ENCODE measurements at places on chromosomes 12 and 14. TPM values are rescaled to one million over a fixed set of nuclear protein-coding genes. Genes with fewer than 3 reads are reported as not detected.
A peak's percentile ranks its signal among the peaks of the same experiment; 100 is the strongest.

FAR2 gene
- 9.7 TPM for polyA plus RNA-seq

RERG gene
- polyA plus RNA-seq = 3.7 TPM

- peaks cover 3% of the 10 kb centered on the region for H3K4me1 ChIP-seq
- H3K27ac ChIP-seq = no peak overlapping the region
- DNase-seq = no peak
- no peaks in the 10 kb centered on the region for H3K27me3 ChIP-seq
- H3K4me3 ChIP-seq = no peak overlapping the region
Measured at GRCh38 chr14:71366861-71367260, 459.6 kb downstream of the PCNX1 start.

- H3K36me3 ChIP-seq = no peaks in the 10 kb centered on the region
- H3K27me3 ChIP-seq = no peaks in the 10 kb centered on the region
- no peak overlapping the region for H3K27ac ChIP-seq
- DNase-seq = no peak
- H3K4me1 ChIP-seq = no peaks in the 10 kb centered on the region
Measured at GRCh38 chr14:99077076-99077843, 194.7 kb downstream of the BCL11B start.

GRCh38 chr14:103546652-103547454, 15.6 kb downstream of the BAG5 start:
- no peak overlapping the region for H3K27ac ChIP-seq
- H3K4me1 ChIP-seq = peaks cover 44% of the 10 kb centered on the region
- no peaks in the 10 kb centered on the region for H3K36me3 ChIP-seq
- DNase-seq = peak; percentile 55
- H3K27me3 ChIP-seq = no peaks in the 10 kb centered on the region

- H3K36me3 ChIP-seq = peaks cover 5% of the 10 kb centered on the region
- no peak overlapping the region for H3K4me3 ChIP-seq
- H3K27ac ChIP-seq = no peak overlapping the region
- H3K27me3 ChIP-seq = no peaks in the 10 kb centered on the region
- no peak for DNase-seq
Measured at GRCh38 chr12:82852529-82852928, 165.8 kb downstream of the TMTC2 start.

DNA sequence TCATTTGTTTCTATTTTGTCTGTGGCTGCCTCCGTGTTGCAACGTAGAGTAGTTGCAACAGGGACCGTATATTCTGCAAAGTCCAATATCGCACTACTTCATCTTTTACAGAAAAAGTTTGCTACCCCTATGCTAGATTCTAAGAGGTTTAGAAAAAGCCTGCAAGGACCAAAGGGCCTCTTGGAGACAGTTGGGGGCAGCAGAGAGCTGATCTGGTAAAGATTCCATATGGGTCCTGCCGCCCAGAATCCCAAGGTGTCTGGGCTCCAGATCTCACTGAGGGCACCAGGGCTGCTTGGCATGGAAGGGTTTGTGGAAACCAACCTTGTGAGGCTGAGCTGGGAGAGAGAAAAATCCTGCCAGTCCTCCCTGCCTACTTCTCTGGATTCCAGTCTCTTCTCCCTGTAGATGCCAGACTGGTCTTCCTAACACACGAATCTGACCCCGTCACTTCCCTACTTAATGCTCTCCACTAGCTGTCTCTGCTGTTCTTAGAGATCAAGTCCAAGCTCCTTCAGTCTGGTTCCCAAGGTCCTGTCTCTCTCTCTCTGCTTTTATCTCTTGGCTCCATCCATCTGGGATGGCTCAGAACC, 74.6 kb downstream of the GLRX5 start:
- no peaks in the 10 kb centered on the region for H3K4me1 ChIP-seq
- peak; percentile 38 for DNase-seq
- H3K4me3 ChIP-seq = no peak overlapping the region
- H3K36me3 ChIP-seq = no peaks in the 10 kb centered on the region
- no peak overlapping the region for H3K27ac ChIP-seq

- H3K27ac ChIP-seq = no peak overlapping the region
- H3K36me3 ChIP-seq = no peaks in the 10 kb centered on the region
- no peaks in the 10 kb centered on the region for H3K4me1 ChIP-seq
Measured at GRCh38 chr12:90974286-90974685, 19.3 kb upstream of the CCER1 start.

GRCh38 chr12:108194585-108194984, 65.5 kb downstream of the WSCD2 start:
- H3K4me3 ChIP-seq = no peak overlapping the region
- H3K4me1 ChIP-seq = no peaks in the 10 kb centered on the region
- no peak for DNase-seq
- H3K27me3 ChIP-seq = no peaks in the 10 kb centered on the region
- no peak overlapping the region for H3K27ac ChIP-seq

DNA sequence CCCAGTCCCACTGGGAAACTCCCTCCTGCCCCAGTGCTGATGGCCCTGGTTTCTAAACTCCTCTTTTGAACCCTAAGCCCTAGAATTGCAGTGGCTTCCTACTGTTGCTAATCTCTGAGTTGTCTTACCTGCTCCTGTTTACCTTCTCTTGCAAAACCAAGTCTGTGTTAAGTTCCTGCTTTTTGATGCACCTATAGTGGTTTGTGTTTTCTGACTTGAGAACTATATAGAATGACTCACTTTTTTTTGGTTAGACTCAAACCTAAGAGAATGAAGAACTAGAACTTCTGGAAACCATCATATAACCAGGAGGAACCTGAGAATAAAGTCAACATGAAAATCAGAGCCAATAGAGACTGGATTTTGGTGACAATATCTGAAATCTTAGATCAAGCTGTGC, 5.5 kb upstream of the GAS2L3 start:
- H3K4me3 ChIP-seq = no peak overlapping the region
- H3K27me3 ChIP-seq = no peaks in the 10 kb centered on the region
- DNase-seq = no peak
- H3K4me1 ChIP-seq = no peaks in the 10 kb centered on the region
- H3K36me3 ChIP-seq = no peaks in the 10 kb centered on the region
- H3K27ac ChIP-seq = no peak overlapping the region

- no peak for DNase-seq
- no peaks in the 10 kb centered on the region for H3K4me1 ChIP-seq
- no peak overlapping the region for H3K27ac ChIP-seq
Measured at GRCh38 chr14:99440278-99440677, 40.4 kb downstream of the SETD3 start.

GRCh38 chr14:22811722-22812121, 3.5 kb downstream of the SLC7A7 start:
- peaks cover 32% of the 10 kb centered on the region for H3K36me3 ChIP-seq
- H3K4me3 ChIP-seq = no peak overlapping the region
- H3K4me1 ChIP-seq = no peaks in the 10 kb centered on the region
- no peaks in the 10 kb centered on the region for H3K27me3 ChIP-seq

DNA sequence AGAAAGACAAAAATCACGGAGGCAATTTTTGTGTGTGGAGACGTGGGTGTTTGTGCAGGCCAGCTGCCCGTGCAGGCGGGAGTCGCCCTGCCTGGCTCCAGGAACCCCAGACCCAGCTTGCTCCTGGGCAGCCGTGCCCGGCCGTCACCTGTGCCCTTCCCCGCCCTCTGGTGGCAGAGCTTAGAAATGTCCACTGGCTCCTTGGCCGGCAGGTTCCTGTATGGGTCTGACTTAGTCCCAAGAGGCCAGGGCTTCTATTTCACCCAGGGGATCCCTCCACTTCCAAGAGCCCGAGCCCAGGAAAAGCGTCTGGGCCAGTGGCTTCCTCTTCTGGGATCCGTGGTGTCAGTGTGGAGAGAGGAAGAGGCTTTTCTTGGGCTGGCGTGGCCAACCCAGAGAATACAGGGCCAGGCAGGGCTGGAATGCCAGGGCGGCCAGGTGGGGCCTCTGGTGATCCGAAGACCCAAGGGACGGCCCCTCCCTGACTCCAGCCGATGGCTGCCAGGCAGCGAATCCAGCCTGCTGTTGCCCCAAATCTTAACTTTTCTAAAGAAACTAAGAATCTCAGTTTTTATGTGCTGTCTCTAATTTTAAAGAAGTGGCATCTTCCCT, 120.9 kb downstream of the TMEM132C start:
- no peaks in the 10 kb centered on the region for H3K4me1 ChIP-seq
- no peaks in the 10 kb centered on the region for H3K36me3 ChIP-seq
- H3K27me3 ChIP-seq = no peaks in the 10 kb centered on the region
- H3K27ac ChIP-seq = no peak overlapping the region
- peak; percentile 19 for DNase-seq

DNA sequence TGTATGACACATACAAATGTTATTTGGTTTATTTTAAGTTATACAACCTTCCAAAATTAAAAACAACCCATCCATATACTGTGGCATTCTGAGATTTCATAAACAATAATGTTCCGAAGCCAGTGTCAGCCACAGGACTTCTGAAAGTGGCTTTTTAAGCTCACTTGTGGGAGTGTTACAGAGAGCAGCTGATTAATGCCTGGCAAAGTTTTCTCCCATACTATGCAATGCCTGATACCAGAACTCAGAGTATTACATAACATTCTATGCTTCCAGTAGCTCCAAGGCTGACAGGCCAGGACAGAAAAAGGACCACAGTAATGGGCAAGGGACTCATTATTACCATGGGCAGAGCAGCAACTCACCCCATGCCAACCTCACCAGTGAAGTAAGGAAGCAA, 29.3 kb downstream of the NELL2 start:
- H3K36me3 ChIP-seq = no peaks in the 10 kb centered on the region
- no peaks in the 10 kb centered on the region for H3K4me1 ChIP-seq
- H3K27ac ChIP-seq = no peak overlapping the region
- H3K27me3 ChIP-seq = no peaks in the 10 kb centered on the region
- H3K4me3 ChIP-seq = no peak overlapping the region
- no peak for DNase-seq

DNA sequence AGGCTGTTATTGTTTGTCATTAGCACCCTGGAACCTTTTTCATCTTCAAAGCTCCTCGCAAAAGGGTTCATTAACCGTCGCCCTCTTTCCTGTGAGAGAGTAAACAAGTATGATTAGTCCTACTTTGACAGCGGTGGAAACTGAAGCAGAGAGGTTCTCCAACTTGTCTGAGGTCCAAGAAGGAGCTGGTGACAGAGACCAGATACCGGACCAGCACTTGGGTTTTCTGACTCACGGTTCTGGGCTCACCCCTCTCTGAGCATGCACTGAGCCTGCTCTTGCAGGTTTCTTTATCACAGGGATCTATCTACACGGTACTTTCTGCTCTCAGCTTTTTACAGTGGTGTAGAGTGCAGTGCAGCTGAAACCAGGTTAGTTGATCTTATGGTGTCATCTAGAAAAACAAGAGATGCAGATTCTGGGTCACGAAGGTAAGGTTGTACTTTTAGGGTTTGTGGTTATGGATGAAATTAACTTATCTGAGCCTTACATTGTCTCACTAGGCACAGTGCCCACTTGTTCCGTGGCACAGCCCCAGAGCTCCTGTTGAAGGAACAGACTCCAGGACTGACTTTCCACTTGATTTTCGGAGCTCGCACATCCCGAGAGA, 62.1 kb downstream of the PPP2R5C start:
- peak overlapping the region; percentile 62 for H3K27ac ChIP-seq
- H3K36me3 ChIP-seq = no peaks in the 10 kb centered on the region
- H3K4me1 ChIP-seq = no peaks in the 10 kb centered on the region
- no peaks in the 10 kb centered on the region for H3K27me3 ChIP-seq
- H3K4me3 ChIP-seq = no peak overlapping the region

DNA sequence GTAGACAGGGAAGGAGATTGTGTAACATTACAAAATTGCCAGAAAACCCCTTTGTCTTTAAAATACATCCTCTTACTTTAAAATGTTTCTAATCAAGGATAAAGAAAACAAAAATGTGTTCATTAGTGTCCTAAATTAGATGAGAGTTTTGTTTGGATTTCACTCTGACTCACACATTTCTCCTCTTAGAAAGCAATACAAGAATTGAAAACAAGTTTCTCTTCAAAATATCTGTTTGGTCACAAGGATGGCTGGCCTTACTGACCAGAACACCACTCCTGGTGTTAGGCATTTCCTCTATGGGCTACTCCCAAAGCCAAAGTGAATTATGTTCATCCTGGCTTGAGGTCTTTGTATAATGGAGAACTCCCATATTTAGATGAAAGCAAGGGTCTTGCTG, 6.4 kb downstream of the GUCY2C start:
- no peak overlapping the region for H3K4me3 ChIP-seq
- DNase-seq = no peak
- no peak overlapping the region for H3K27ac ChIP-seq
- peaks cover 9% of the 10 kb centered on the region for H3K4me1 ChIP-seq
- no peaks in the 10 kb centered on the region for H3K27me3 ChIP-seq

DNA sequence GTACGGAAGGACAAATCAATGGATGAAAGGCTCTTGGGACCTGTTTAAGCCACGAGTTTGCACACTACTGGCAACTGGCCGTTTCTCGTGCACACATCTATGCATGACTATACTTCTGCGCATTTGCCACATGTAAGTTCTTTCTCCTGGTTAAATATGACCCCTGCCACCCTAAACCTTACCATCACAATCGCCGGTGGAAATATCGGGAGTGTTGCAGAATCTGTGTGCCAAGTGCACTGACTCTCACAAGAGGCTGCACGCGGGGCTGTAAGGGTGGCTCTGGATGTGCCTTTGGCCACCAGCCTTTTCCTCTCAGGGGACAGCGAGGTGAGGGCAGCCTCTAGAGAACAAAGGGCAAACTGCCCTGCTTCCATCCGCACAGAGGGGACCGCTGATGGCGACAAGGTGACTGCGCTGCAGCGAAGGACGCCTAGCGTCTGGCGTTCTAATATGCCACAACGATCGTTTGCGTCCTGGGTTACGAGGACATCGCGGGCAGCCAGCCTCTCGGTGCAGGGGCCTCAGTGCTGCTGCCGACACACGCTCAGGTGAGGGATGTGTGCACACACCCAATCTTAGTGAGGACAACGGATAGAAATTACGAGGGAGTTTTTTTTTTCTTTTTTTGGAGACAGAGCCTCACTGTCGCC, 232.2 kb downstream of the PCNX1 start:
- no peaks in the 10 kb centered on the region for H3K36me3 ChIP-seq
- no peak overlapping the region for H3K27ac ChIP-seq
- H3K27me3 ChIP-seq = no peaks in the 10 kb centered on the region
- no peak overlapping the region for H3K4me3 ChIP-seq
- peaks cover 3% of the 10 kb centered on the region for H3K4me1 ChIP-seq
- no peak for DNase-seq

GRCh38 chr12:118034429-118035189, 18.1 kb downstream of the RFC5 start:
- H3K36me3 ChIP-seq = peaks cover 40% of the 10 kb centered on the region
- no peaks in the 10 kb centered on the region for H3K27me3 ChIP-seq
- no peaks in the 10 kb centered on the region for H3K4me1 ChIP-seq

DNA sequence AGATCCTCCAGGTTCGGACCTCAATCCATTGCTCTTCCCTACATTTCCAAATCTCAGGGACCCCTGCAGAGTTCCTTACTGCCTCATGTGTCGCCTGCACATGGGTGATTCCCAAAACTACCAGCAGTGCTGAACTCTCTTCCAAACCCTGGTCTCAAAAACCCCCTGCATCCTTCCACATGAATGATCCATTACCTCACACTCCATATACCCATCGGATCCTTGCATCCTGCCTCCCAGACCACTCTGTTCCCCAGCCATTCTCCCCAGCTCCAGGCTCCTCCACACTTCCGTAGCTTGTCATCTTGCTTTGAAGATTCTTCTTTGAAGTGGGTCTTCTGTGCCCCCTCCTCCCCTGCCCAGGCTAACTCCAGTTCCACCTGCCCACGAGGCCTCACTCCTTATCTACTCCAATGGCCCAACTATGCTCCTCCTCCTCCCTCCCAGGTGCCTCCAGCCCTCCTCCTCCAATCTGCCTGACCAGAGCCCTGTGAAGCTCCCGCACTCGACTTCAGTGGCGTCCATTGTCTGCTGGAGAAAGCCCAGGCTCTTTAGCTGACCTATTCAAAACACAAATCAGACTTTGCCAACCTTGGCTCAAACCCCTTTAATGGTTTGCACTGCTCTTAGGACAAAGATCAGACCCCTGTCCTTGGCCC, 13.8 kb downstream of the RAPGEF3 start:
- no peaks in the 10 kb centered on the region for H3K27me3 ChIP-seq
- H3K27ac ChIP-seq = no peak overlapping the region
- no peaks in the 10 kb centered on the region for H3K4me1 ChIP-seq
- DNase-seq = no peak
- no peak overlapping the region for H3K4me3 ChIP-seq
- H3K36me3 ChIP-seq = peaks cover 13% of the 10 kb centered on the region

All from small intestine (tissue), 16 donors.